ENCODE measurements at places on chromosomes 1 and 21.
A peak's percentile ranks its signal among the peaks of the same experiment; 100 is the strongest.

- no peak for DNase-seq
Observed at GRCh38 chr1:33273961-33274371, 17.7 kb downstream of the ZNF362 start.

GRCh38 chr21:38126666-38127303 lies 130.0 kb upstream of the KCNJ15 start:
- peak; percentile 26 for DNase-seq

DNA sequence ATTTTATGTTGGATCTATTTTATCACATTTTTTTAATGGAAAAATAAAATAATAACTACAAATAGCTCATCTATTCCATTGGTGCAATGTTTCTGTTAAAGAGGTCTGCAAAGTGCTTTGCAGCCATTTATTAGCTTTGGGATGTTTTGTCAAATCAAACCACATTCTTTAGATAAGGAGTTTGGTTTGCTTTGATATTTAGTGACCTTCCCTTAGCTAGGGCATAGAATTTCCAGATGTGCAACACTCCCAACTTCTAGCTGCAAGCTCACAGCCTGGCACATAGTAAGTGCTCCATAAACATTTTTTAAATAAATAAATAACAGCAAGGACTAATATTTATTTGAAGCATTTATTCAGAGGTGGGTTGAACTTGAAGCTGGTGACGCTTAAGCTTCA lies 80.4 kb upstream of the ARHGAP29 start:
- DNase-seq, result no peak

GRCh38 chr1:109933856-109934711 lies 23.4 kb downstream of the CSF1 start:
- no peak for DNase-seq

- no peak for DNase-seq
Observed at GRCh38 chr1:97502360-97502759, 418.5 kb downstream of the DPYD start.

DNA sequence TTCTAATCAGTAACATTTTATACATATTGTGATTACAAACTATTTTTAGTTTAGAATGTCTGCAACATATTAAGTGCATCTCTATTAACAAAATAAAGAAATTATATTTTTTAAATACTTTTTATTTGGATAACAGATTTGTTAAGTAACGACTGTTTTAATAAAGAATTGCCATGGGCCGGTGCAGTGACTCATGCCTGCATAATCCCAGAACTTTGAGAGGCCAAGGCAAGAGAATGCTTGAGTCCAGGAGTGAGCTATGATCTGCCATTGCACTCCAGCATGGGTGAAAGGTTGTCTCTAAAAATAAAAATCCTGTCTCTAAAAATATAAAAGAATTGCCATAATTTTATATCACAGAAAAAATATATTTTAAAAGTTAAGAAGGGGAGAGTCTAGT lies 4.1 kb downstream of the LRRIQ3 start:
- no peak for DNase-seq

DNA sequence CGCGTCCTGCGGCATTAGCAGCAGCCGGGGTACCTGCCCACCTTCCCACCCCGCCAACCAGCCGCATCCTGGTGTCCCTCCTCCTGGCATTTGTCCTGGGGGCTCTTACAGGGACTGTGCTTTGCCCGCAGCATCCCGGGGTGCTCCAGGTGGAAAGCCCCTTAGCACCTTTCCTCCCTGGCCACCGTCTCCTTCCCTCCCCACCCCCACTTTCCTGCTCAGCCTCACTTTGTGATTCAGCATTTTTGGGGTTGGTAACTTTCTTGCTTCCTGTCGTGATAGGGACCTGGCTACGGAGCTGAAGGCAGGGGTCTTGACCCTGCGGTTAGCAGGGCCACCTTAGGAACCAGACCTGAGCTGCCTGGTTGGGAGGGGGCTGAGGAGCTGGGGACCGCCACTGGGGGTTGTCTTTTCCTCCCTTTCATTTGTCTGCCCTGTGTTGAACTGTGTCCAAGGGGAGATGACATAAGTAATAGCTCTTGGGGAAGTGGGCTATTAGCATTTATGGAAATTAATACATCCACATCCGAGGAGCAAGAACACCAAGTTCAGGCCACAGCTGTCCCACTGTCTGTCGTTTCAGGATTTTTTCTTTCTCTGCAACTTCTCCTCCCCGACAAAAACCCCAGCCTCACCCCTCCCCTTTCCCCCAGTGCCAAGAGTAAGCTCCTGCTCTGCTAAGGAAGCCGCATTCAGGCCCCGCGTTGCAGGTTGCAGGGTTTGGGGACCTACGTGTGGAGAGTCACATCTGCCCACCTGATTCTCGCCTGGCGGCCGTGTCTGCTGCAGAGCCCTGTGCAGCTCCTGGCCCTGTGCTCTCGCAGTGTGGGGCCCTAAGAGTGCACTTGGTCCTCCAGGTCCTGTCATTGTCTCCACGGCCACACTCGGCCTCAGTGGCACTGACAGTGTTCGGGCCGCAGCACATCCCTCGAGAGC lies 1.6 kb upstream of the NPHP4 start:
- DNase-seq, result no peak

- DNase-seq, result no peak
Observed at GRCh38 chr1:9235096-9235459, 504 bp downstream of the H6PD start.

- DNase-seq, result no peak
Observed at GRCh38 chr1:208497866-208498541, 253.8 kb upstream of the PLXNA2 start.

DNA sequence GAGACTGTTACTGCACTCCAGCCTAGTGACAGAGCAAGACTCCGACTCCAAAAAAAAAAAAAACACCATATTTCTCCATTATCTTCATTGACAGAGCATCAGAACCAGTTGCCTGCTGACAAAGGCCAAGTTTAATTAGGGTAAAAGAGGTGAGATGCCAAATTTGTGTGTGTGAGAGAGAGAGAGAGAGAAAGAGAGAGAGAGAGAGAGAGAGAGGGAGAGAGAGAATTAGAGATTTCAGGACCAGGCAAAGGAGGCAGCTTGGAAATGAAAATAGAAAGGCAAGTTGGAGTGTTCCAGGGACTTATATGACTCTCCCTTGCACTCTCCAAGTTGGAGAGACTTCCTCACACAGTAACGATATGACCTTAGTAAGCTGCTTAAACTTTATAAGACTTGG lies 24.3 kb upstream of the UAP1 start:
- DNase-seq, result no peak

DNA sequence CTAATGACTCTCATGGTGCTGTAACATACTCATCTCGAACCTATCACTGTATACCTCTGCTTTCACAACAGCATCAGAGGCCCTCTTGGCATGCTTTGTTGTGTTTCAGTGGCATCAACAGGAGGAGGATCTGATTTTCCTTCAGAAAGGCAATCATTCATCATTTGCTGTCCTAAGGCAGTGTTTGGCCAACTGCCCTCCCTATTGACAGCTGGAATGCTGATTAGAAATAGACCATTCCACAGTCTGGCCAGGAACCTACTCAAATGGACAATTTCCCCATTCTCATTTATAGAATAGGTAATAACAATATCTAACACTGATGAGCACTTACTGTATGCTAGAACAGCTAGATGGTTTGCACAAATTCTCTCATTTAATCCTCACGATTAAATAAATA lies 310.6 kb upstream of the PTBP2 start:
- DNase-seq, result no peak

- peak; percentile 40 for DNase-seq
Observed at GRCh38 chr1:101207891-101208290, 28.9 kb upstream of the S1PR1 start.

DNA sequence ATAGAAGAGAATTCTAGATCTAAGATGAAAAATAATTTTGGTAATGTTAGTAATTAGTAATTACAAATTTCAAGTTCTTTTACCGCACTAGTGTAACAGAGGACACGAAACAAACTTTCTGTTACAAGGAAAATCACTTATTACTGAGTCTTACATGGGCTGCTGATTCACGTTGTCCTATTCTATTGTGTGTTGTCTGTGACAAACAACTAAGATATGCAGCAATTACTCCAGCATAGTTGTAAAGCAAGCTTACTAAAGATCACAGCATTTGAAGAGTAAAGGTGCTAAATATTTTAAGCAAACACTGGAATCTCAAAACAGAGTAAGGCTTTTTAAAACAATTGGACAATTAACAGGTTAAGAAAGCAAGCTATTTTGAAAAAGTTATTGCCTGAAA lies 502.3 kb downstream of the KCNT2 start:
- DNase-seq, result no peak

DNA sequence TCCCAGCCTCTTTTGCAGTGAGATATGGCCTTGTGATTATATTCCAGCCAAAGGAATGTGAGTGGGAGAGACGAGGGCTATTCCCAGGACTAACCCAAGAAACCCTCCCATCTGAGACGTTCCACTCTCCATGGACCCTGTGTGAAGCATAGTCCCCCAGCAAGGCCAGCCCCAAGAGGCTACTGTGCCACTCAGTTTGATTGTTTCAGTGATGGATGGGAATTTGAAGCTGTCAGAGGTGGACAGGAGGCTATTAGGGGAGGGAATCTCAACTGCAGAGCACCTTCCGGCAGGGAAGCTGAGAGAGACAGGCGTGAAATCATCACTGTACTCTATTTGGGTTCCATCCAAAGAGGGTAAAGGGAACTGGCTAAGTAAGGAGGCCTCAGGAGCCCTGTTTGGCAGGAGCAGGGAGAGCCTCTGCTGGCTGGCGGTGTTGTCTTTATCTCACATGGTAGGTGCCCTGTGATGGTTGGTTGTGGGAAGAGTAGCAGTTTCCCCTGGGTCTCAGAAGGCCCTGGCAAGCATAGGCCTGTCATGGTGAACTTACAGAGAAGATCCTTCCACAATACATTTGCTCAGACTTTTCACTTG lies 3.4 kb upstream of the TEX35 start:
- DNase-seq, result no peak

DNA sequence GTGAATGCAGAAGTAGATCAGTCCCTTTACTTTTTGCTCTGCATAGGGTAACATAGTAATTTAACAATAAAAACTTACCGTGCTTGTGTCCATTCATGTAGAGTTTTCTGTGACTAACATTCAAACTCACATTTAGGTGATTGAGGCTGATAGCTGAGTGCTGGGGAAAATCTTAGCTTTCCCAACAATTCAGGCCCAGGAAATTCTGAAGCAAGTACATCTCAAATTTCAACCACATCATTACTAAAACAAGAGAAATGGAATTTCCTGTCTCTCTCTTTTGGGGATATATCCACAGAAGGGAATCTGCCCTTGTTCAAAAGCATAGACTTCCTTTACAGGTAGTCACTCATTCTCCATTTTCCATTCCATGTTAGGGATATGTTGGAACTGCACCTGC lies 33.1 kb upstream of the C1orf146 start:
- no peak for DNase-seq

GRCh38 chr1:215023155-215023832 lies 59.2 kb upstream of the KCNK2 start:
- no peak for DNase-seq

GRCh38 chr1:223844787-223845036 lies 1.0 kb downstream of the TP53BP2 start:
- DNase-seq, result no peak

Measured in midbrain (tissue), 1 donor.